Hindlimb muscle (tissue), 1 donor: ENCODE measurements at places on chromosomes 13 and 19. TPM values are rescaled to one million over a fixed set of nuclear protein-coding genes. Genes with fewer than 3 reads are reported as not detected.

GRCh38 chr13:73090116-73090822, 31.5 kb downstream of the KLF5 start:
- DNase-seq = no peak

DNA sequence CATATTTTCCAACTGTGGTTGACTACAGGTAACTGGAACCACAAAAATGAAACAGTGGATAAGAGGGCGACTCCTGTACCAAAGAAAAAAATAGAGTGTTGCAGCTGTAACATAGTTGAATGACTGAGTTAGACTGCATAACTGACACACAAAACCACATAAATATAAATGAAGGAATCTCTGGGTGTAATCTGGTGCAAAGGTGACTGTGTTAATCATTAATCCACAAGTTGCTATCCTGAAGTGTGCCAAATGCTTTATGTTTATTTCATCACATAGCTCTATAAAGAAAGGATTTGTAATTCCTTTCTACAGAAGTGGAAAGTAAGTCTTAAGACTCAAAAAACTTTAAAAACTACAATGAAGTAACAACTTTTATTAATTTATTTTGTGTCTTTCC, 6.0 kb upstream of the GJB2 start:
- DNase-seq = no peak

DNA sequence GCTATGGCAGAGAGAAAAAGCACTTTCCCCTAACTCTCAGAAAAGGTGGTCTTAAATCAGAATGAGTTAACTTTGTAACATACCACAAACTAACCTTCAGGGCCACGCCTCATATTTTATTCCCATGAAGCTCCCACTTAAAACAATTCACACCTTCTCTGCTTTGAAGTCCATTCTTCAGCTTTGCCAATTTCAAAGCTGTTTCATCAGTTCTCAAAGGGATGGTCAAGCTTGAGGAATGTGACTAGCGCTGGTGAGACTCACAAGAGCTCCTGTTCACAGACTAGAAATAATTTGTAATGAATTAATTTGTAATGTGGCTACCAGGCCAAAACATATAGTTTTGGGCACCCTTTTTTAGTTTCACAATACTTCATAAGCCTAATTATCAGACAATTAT, 68.2 kb downstream of the STK24 start:
- DNase-seq = no peak

- no peak for DNase-seq
These were observed 177.0 kb upstream of the SLITRK6 start for GRCh38 chr13:85976242-85976641.

GRCh38 chr13:36157480-36157879, 26.3 kb upstream of the DCLK1 start:
- peak; percentile 80 for DNase-seq

DNA sequence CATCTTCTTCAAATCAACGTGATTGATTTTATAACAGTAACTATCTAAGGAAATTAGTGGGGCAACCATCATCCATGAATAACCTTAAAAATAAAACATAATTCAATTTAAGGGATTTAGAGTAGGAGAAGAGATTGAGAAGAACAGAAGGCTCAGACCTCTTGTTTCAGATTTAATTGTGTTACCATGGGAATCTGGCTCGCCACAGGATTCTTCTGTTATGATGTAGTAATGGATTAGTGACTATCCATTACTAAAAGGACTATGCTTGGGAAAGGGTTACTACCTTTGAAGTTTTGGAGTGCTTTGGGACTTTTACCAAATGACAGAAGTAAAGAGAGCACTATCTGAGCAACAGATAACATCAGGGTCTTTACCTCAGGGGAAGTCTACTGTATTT, 13.2 kb downstream of the FREM2 start:
- no peak for DNase-seq

- peak; percentile 89 for DNase-seq
These were observed at the start of gene SLC44A2 for GRCh38 chr19:10625003-10625761. TSS of gene SLC44A2 (plus strand) at chr19:10625553. CDS start at chr19:10625634, 81 bp downstream.

DNA sequence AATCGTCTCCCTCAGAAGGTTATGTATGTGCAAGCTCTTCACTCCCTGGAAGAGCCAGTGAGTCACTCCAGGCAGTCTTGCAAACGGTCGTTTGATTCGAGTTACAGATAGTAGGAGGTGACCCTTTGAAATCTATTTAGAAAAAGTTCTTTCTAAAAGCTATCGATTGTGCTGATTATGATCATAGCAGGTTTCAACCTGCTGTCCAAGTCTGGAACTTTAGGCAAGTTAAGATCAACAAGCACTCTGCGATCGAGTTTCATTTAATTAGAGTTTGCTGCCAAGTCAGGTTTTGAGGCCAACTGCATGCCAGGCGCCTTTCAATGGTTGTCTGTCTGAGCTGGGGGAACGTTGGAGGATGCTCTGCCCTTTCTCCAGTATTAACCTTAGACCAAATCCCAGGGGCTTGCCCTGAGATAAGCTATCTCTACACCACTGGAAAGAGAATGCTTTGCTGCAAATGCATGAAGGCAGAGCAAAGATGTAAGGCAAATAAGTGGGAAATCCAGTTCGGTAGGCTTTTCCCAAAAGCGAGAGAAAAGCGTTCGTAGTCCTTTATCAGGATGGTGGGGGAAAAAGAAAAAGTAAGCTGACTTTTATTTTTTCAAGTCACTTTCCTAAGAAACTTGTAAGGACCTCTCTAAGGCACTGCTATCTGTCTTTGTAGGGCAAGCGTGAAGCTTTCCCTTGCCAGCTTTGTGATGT, 287.5 kb downstream of the ATP8A2 start:
- no peak for DNase-seq

- no peak for DNase-seq
These were observed 289.9 kb downstream of the RFC3 start for GRCh38 chr13:34107806-34108205.

GRCh38 chr13:28611654-28612131, 47.2 kb upstream of the POMP start:
- DNase-seq = no peak

DNA sequence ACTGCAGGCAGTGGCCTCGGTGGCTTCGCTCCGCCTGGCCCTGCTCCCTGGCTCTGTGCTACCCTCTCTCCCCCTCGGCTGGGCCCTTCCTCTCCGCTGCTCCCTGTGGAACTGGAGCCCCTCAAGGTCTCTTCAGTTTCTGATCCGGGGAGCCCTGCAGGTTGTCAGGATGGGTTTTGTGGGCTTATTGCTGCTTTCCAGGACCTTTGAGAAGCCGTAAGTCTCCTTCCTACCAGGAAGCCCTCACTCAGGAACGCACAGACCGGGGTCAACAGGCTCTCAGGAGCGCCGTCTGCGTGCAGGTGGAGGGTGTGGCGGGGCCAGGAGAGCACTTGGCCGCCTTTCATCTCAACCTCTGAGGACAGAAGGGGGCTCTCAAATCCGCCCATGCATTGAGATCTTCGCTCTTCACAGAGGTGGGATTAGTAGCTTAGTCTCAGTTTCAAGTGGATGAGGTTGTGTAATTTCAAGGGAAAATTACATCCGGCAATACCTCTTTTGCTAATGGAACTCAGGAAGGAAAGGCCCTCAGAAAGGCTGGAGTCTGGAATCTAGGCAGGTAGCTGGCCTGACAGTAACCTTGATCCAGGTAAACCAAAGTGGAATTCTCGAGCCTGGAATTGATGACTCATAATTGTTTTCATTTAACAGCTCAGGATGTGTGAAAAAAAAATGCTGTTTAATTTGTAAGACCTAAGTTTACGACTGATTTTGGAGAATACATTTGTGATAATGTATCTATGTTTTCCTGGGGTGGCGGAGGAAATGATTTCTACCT, 102.0 kb downstream of the ATP11A start:
- no peak for DNase-seq

DNA sequence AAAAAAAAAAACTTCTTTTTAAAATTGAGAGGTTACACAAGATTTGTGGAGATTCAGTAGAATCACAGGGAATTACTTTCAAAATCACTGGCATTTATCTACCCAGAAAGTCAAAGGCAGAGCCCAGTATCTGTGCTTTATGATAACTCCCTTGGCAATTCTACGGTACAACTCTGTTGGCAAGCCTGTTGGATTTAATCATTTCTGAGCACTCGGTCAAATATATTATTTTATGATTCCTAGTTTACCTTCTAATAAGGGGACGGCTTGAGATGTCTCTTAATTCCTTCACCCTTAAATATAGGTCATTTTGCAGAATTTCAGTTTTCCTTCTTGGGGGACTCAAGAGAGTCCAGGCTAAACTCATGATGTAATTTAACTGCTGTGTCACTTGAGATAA, 987.6 kb downstream of the EFNB2 start:
- DNase-seq = no peak

GRCh38 chr19:11450570-11451326, 15.3 kb downstream of the PRKCSH start:
- no peak for DNase-seq

DNA sequence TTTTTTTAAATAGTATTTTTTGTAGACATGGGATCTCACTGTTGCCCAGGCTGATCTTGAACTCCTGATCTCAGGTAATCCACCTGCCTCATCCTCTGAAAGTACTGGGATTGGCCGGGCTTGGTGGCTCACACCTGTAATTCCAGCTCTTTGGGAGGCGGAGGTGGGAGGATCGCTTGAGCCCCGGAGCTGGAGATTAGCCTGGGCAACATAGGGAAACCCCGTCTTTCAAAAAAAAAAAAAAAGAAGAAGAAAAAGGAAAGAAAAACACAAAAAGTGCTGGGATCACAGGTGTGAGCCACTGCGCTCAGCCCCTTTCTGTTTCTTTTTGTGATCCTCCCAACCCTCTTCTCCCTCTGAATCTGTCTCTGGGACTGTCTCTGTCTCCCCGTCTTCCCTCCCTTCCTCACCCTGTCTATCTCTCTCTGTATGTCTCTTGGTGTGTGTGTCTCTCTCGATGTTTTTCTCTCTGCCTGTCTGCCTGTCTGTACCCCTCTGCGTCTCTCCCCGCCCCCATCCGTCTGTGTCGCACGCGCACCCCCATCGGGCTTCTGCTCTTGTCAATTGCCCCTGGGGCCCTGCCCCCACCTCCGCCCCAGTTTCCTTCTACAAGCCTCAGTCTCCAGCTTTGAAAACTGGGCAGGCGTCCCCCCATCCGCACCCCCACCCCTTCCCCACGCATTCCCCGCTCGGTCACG, 540 bp upstream of the ZFP36 start:
- DNase-seq = no peak

DNA sequence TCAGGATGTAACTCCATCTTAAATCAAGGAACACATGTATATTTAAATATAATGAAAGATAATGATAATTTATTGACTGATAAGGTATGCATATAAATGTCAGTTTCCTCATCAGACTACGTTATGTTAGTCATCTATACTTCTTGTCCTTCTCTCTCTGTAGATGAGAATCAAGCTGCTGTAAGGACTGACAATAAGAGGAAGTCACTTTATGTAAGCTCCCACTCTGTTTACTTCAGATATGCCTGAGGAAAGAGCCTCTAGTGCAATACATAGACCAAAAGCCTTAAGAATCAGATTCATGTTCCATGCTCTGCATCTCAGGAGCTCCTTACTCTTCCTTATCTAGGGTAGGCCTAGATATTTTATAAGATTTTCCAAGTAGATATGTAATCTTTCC, 9.6 kb upstream of the SLITRK6 start:
- DNase-seq = no peak

DNA sequence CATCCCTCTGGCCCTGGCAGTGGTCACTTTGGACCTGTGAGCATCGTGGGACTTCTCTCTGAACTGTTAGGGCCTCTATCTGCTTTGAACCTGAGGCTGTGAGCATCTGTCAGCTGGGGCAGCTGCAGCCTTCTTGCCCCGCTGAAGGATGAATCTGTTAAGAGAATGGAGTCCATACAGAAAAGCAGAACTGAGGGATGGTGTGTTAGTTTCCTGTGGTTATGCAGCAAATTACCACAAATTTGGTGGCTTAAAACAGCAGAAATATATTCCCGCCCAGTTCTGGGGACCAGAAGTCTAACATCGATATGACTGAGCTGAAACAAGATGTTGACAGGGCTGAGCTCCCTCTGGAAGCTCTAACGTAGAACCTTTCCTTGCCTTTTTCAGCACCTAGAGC, 1.6 kb upstream of the ZNF497 start:
- DNase-seq = no peak

DNA sequence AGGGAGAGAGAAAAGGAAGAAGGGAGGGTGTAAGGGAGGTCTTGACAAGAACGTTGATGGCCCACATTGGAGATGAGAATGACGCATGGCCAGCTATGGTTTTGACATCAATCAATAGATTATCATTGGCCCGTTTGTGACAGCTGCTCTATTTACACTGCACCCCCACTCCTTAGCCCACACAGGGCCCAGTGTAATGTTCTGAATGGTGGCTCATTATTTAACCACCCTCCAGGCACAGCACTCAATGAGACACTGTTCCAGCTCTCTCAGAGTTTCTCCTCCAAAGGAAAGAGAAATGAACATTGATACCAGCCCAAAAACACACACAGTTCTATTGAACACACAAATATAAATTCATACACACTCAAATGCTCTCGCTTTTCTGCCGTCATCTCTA, 173.0 kb upstream of the IPO5 start:
- no peak for DNase-seq

DNA sequence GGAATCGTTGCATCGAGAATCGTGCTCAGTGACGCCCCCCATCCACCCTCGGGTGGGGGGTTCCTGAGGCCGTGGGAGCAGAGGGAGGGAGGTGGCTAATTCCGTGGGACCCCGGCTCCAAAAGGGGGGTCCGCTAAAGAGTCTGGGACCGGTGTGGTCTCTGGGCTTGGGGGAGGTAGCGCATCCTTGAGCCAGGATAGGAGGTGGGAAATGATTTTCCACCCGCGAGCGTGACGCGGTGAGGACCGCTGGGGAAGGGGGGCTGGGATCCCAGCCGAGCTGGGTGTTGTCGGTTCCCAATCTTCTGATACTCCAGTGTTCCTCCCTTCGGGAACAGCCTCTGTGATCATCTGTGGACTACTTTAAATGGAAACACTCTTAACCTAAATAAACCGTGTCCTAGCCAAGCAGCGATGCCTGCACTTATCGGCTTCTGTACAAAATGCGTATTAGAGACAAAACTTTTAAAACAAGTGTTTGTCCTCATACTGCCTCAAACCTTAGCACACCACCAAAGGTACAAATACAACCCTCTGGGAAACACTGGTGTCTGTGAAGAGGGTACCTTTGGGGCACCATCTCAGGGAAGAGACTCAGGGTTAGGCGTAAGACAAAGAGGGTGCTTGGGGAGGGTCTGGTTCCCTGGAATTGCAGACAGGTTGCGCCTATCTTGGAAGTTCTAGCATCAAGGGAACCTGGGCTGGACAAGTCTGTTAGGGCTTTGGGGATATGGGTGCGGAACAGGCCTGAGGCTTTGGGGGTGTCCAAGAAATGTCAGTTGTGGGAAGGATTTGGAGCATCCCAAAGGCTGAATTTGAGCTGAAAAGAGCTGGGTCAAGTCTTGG, 16.0 kb downstream of the KCNC3 start:
- no peak for DNase-seq

- no peak for DNase-seq
These were observed 516.5 kb downstream of the FGF9 start for GRCh38 chr13:22187329-22187728.

The ZNF296 gene
- 1.0 TPM for polyA plus RNA-seq

The CAPN12 gene
- 3.4 TPM for polyA plus RNA-seq

The PTBP1 gene
- 127 TPM for polyA plus RNA-seq

The CEACAM18 gene
- not detected for polyA plus RNA-seq

The UBE2L5 gene
- polyA plus RNA-seq = 0.28 TPM

The ZNF208 gene
- polyA plus RNA-seq = 0.70 TPM

The WDR87 gene
- polyA plus RNA-seq = 0.31 TPM

The GJB2 gene
- polyA plus RNA-seq = 0.53 TPM

The TNNT1 gene
- polyA plus RNA-seq = 516 TPM
